ENCODE measurements at places on chromosomes 13 and 19.

- no peak for DNase-seq
These were observed 158.4 kb downstream of the MYO16 start for GRCh38 chr13:108787700-108788414.

DNA sequence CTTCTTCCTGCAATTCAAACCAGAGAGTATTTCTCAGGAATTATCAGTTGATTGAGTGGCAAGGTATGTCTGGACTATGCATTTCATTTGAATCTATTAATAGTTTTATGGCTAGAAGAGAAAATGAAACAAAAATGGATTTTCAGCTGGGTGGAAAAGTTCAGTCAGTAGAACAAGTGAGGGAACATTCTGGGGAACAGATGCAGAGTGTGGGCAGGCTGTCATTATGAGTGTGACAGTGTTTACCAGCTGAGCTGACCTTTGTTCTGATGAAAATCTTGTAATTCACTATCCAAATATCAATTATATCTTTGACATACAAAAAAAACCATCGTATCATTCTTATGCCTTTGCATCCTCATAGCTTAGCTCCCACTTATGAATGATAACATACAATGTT is 2.6 kb upstream of the CLC start:
- DNase-seq: no peak

GRCh38 chr13:47835470-47836228 is 165.4 kb downstream of the SUCLA2 start:
- no peak for DNase-seq

DNA sequence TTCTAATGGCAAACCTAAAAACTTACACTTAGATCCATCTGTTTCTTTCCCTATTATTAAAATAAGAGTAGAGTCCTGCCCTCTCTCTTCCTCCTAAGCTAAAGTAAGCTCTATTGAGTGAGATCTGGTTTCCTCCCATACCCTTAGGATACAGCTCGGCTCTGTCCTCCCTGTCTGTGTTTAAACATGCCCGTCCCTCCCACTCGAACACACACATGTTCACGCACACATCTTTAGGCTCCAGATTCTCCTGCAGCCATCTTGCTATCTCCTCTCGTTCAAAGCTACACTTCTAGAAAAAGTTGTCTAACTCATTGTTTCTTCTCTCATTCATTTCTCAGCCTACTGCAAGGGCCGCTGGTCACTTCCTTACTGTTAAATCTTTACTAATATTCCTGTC is 15.1 kb upstream of the CEBPG start:
- no peak for DNase-seq

- DNase-seq: no peak
These were observed 15.1 kb downstream of the GARRE1 start for GRCh38 chr19:34269489-34269888.

- no peak for DNase-seq
These were observed 71.3 kb downstream of the CEBPG start for GRCh38 chr19:33444562-33445441.

GRCh38 chr19:35883882-35884281 is 15.5 kb downstream of the APLP1 start:
- DNase-seq: no peak

GRCh38 chr19:3977242-3978143 is 6.6 kb upstream of the DAPK3 start:
- DNase-seq: no peak

DNA sequence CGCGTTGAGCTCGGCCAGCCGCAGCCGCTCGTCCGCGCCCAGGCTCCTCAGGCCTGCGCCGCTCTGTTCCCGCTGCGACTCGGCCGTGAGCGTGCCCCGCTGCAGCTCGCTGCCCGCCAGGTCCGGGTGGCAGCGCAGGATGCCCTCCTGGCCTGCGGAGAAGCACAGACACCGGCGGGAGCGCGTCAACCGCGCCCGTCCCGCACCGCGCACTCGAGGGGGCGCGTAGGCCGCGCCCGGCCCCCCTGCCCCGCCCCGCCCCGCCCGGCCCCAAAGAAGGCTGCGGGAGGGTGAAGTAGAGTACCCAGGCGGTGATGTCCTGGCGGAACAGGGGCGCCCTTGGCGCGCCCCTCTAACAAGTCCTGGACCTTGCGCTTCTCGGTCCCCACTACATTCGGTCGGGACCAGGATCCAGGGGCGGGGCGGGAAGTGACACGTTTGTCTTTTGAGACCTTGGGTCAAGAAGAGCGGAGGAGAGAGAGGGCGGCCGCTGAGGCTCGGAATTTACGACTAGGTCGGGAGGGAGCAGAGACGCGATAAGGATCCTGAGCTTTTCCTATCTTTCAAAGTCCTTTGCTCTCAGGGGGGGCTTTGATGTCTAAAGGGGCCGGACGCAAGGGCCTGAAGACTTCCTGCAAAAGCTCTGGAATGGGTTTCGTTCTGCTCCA is 9.3 kb upstream of the CDX2 start:
- DNase-seq: no peak

DNA sequence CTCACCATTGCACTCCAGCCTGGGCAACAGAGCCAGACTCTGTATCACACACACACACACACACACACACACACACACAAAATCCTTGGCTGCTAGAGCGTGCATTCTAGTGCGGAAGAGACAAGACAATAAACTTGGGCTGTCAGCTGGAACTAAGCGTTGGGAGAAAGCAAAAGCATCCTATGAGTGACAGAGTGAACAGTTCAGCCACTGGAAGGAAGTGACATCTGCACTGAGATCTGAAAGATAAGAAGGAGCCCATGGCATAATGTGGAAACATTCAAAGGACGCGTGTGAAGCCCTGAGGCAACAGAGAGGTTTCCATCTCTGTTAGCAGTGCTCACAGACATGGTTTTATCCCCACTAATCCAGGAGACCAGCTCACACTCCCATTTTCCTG is 3.5 kb upstream of the SLC1A5 start:
- no peak for DNase-seq

GRCh38 chr13:99062593-99062992 is 84.7 kb upstream of the DOCK9 start:
- DNase-seq: no peak

DNA sequence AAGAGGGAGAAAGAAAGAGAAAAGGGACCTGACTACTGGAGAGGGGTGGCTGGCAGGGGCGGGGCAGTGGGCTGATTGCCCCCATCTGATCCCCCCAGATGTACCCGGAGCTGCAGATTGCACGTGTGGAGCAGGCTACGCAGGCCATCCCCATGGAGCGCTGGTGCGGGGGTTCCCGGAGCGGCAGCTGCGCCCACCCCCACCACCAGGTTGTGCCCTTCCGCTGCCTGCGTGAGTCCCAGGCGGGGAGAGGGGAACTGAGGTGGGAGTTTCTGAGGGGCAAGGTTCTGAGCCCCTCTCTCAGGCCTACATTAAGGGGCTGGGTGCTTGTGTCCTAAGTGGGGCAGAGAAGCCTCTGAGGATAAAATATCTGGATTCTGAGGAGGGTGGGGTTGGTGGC is 2.4 kb downstream of the APLP1 start:
- no peak for DNase-seq

- DNase-seq: no peak
These were observed 152.5 kb upstream of the SOX1 start for GRCh38 chr13:111914241-111915103.

GRCh38 chr13:49933511-49933910 is 2.6 kb downstream of the SPRYD7 start:
- no peak for DNase-seq

GRCh38 chr13:21717817-21718216 is 46.9 kb downstream of the FGF9 start:
- DNase-seq: no peak

- DNase-seq: no peak
These were observed 213.7 kb downstream of the NALCN start for GRCh38 chr13:101202590-101202989.

DNA sequence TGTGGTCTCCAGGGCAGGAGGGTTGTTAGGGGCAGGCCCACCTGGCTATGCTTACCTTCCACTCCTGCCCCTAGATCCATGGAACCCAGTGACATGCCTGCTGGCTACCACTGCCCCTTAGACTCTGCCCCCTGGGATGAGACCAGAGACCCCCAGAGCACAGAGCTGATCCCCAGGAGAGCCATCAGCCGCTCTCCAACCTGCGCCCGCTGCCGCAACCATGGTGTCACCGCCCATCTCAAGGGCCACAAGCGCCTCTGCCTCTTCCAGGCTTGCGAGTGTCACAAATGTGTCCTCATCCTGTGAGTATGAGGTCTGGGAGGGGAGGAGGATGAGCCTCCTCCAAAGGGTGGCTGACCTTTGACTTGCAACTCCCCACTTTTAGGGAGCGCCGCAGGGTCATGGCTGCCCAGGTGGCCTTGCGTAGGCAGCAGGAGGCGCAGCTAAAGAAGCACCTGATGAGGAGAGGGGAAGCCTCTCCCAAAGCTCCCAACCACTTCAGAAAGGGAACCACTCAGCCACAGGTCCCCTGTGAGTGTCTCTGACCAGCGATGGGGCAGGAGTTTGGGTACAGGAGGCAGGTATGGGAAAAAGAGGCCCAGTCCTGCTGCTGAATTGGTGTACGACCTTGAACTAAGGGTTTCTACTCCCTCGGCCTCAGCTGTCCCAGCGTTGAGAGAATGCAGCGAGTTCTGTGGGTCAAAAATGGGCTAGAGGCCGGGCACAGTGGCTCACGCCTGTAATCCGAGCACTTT is 2.7 kb downstream of the DMRTC2 start:
- DNase-seq: no peak

DNA sequence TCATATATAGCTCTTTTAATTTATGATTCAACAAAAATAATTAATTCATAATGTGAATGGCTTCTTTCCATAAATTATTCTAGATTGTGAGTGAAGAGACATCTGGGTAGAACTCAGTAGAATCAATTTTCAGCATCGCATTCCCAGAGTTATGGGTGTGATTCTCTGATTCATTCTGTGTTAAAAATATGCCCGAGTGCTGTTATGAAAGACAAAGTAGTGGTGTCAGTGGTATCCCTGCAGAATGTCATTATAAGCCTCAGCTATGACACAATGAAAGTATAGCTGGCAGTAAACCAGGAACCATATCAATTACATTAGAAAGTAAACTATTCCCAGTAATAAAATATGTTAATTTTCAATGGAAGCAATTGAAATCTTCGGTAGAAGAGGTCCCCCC is 480.5 kb upstream of the SLITRK1 start:
- DNase-seq: no peak

DNA sequence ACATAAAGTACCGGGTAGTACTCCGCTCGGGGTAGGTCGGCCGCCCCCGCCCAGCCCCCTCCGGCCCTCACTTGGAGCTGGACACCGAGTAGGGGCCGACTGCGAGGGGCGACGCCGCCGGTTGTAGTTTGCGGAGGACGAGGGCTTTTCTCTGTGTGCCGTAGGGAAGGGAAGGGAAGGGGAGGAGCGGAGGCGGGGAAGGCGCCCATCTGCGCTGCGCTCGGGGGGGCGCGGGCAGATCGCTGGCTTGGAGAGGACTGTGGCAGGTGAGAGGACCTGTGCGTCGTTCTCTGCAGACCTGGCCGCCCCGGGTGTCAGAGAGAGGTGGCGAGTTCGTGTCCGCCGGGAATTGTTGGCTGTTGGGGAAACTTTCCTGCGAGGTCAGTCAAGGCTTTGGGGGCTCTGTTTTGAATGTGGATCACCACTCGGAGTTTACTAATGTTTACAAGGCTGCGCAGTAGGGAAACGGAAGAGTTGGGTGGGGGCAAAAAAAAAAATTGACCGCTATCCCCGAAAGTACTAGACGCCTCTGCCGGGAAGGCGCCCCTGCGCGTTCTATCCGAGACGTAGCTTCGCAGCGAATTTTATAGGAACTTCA is 1.4 kb downstream of the ING1 start:
- DNase-seq: peak; percentile 68

- DNase-seq: no peak
These were observed 205.8 kb downstream of the LMO7 start for GRCh38 chr13:75841905-75842304.

- no peak for DNase-seq
These were observed 5.0 kb upstream of the TINCR start for GRCh38 chr19:5572556-5573286.

GRCh38 chr13:49371943-49372613 is 71.8 kb downstream of the CAB39L start:
- DNase-seq: no peak

- DNase-seq: no peak
These were observed 7.8 kb downstream of the SLC7A1 start for GRCh38 chr13:29587645-29588044.

DNA sequence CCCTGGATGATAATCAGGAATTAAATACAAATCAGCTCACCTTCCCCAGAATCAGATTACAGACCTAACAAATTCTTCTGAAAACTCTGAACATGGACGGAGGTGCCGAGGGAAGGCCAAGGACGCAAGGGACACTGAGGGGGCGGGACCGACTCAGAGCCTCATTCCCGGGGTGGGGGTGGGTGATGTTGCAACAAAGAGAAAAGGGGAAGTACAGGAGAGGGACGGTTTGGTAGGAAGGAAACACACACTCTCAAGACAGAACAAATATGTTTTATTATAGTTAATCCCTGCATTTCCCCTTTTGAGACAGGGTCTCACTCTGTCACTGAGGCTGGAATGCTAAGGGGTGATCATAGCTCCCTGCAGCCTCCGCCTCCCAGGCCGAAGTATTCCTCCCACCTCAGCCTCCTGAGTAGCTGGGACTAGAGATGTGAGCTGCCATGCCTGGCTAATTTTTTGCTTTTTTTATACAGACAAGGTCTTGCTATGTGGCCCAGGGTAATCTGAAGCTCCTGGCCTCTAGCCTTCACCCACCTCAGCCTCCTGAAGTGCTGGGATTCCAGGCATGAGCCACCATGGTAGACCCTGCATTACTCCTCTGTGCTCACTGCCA is 786 bp upstream of the LILRA2 start:
- no peak for DNase-seq

- no peak for DNase-seq
These were observed 25.0 kb upstream of the TNFSF11 start for GRCh38 chr13:42548731-42549551.

GRCh38 chr19:3276341-3276799 is 51.9 kb downstream of the CELF5 start:
- DNase-seq: no peak

DNA sequence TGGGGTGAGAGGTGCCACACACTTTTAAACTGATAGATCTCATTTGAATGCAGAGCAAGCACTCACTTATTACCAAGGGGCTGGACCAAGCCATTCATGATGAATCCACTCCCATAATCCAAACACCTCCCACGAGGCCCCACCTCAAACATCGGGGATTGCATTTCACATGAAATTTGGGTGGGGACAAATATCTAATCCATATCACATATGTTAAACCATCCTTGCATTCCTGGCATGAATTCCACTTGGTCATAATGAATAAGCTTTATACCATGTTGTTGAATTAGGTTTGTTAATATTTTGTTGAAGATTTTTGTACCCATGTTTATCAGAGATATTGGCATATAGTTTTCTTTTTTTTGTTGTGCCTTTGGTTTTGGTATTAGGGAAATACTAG is 1198.7 kb upstream of the ATXN8OS start:
- no peak for DNase-seq
